Jurkat, Clone E6-1 (cell line): ENCODE measurements at places on chromosomes 7 and 10.
A peak's percentile ranks its signal among the peaks of the same experiment; 100 is the strongest.

- no peak for DNase-seq
These were observed 11.3 kb upstream of the SLIT1 start for GRCh38 chr10:97197030-97197500.

- no peak for DNase-seq
These were observed 27.7 kb upstream of the VAX1 start for GRCh38 chr10:117165538-117166417.

DNA sequence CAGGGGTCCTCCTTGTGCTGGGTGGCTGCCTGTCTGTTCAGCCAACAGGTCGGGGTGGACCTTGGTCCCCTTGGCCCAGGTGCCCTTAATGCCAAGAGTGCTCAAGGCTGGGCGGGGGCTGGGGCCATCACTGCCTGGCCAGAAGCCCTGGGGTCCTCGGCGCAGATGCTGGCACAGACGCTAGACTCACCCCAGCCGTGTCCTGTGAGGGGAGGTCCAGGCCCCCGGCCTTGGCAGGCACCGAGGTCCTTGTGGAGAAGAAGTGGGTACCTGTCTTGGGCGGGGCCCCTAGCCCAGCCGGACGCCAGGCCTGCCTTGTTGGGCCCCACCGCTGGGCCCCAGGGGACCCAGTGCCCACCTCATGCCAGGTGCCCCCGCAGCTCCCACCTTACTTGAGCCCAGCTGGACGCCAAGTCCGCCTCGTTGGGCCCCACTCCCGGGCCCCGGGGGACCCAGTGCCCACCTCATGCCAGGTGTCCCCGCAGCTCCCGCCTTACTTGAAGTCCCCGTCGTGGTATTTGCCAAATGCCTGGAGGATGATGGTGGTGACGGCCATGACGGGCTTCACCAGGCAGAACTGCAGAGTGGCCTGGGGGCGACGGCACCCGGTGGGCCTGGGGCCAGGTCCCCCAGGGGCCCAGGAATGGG is 6.5 kb downstream of the TMEM184A start:
- DNase-seq = no peak

DNA sequence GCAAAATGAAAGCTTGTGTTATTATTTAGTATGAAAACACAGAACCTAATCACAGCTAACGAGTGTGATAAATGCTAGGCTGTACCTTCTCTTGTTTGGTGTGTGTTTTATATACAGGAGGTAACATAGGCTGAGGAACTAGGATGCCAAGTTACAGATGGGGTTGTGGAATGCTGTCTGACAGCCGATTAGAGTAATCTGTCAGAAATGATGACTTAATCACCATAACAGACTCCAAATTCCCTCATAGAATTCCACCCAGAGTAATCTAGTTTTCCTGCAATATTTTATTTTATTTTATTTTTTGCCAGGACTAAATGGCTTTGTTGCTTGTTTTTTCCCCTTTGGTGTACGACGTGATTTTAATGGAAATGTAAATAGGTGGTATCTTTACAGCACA is 221.2 kb downstream of the CELF2 start:
- no peak for DNase-seq

- no peak for DNase-seq
These were observed 660 bp downstream of the VCL start for GRCh38 chr10:73998623-73998928.

GRCh38 chr7:36949711-36950600 is 225.7 kb upstream of the AOAH start:
- DNase-seq = no peak

DNA sequence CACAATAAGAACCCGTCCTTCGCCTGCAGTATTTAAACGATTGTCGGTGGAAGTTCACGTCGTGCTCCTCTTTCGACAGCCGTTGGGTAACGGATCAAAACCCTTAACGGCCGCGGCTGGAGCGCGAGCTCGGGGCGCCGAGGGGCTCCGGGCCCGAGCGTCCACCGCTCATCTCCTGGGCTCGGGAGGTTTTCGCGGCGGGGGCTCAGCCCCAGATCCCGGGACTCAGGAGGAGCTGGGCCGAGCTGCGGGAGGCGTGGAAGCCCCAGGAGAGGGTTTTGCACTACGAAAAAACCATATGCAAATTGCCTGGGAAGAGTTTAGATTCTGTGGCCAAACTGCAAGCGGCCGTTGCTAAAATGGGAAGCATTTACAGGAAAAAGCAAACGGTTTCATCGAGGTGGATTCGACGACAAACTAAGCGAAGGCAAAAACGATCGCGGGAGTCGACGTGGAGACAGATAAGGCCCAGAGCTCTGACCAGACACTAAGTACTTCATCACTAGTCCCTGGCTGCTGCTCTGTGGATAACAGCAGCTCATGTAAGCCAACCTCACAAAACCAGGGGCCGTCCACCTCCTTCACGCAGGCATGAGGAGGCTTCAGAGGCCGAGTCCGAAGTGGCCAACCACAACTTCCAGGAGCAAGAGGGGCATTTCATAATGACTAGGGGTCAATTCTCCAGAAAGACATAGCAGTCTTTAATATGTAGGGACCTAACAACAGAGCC is 129.7 kb downstream of the MARCHF5 start:
- DNase-seq = no peak

GRCh38 chr7:38796626-38797501 is 112.1 kb downstream of the VPS41 start:
- DNase-seq = peak; percentile 29

- no peak for DNase-seq
These were observed 67.1 kb downstream of the OTUD1 start for GRCh38 chr10:23505797-23506465.

DNA sequence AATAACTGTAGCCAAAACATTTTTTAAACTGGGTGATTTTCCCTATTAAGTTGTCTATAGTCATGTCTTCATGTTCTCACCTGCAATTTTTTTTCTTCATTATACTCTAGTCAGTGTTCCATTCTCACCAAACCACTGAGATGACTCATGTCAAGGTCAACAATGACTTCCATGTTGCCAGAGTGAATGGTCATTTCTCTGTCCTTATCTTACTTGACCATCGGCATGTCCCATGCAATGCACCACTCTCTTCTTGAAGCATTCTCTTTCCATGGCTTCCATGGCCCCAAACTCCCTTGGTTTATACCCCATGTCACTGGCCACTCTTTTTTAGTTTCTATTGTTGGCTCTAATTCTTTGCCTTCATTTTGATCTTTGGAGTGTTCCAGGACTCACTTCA is 173.9 kb downstream of the PPP1R17 start:
- DNase-seq = no peak

DNA sequence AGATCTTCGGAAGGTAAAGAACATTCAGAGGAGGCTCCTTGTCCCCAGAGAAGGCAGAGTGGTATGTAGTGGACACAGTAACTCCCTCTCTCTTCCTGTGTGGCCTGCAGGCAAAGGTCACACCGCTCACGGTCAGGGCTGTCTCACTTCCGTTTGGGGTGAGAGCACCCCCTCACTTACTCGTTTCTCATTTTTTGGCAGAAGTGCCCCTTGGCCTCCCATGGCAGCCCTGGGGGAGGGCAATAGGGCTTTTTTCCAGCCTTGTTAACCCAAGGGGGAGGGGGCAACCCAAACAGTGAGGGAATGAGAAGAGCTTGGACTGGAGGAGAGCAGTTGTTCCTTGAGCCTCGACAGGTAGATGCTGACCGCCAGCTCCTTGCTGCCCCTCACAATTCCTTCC is 31.8 kb upstream of the SRGN start:
- no peak for DNase-seq

DNA sequence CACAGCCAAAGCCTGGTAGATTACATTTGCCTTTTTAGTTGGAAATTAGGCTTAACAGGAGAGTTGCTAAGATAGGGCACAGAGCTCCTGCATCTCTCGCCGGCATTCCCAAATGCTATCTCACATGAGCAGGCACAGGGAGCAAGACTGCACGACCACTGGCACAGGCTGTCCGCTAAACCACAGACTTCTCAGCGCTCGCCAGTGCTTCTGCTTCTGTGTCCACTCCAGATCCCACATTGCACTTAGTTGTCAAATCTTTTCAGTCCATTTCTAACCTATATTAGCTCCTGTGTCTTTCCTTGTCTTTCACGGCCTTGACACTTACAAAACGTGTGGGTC is 138.9 kb downstream of the EGFR start:
- no peak for DNase-seq

GRCh38 chr7:66043681-66044497 is 31.7 kb upstream of the ASL start:
- DNase-seq = no peak

- no peak for DNase-seq
These were observed 50.4 kb downstream of the ADD3 start for GRCh38 chr10:110058212-110058611.

- no peak for DNase-seq
These were observed 5.4 kb downstream of the TRDMT1 start for GRCh38 chr10:17196045-17196444.

GRCh38 chr10:7274293-7274692 is 136.5 kb downstream of the SFMBT2 start:
- no peak for DNase-seq
